ENCODE measurements at places on chromosomes 16 and 17.

DNA sequence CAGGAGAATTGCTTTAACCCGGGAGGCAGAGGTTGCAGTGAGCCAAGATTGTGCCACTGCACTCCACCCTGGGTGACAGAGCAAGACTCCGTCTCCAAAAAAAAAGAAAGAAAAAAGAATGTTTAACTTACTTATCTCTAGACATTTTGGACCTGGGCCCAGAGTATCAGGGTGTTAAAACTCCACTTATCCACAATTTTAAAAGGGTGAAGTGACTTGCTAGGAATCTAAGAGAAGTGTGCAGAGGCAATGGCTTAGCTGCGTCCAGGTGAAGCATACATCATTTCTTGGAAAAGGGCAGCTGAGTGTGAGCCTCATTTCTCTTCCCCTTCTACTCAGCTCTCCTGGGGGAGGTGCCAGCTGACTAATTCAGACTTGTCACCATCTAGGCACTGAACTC lies 25.1 kb downstream of the ALDH3A2 start:
- DNase-seq = no peak

- no peak for DNase-seq
Measured at GRCh38 chr17:55341432-55341831, 76.7 kb downstream of the HLF start.

DNA sequence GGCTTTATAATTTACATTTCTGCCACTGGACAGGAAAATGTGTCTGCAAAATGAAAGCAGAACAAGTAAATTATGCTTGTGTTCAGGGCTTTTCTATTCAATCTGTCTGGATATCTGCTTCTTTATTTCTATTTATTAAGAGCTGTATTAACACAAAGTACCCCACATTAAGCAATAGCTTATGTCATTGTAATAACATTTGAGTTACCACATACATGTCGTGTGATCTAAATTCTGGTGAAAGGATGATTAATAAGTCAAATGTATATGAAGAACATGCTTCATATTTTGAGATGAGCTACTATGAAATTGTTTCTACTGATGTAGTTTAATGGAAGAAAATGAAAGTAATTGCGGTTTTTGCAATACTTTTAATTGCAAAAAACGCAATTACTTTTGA lies 238.2 kb downstream of the KCNJ2 start:
- no peak for DNase-seq

DNA sequence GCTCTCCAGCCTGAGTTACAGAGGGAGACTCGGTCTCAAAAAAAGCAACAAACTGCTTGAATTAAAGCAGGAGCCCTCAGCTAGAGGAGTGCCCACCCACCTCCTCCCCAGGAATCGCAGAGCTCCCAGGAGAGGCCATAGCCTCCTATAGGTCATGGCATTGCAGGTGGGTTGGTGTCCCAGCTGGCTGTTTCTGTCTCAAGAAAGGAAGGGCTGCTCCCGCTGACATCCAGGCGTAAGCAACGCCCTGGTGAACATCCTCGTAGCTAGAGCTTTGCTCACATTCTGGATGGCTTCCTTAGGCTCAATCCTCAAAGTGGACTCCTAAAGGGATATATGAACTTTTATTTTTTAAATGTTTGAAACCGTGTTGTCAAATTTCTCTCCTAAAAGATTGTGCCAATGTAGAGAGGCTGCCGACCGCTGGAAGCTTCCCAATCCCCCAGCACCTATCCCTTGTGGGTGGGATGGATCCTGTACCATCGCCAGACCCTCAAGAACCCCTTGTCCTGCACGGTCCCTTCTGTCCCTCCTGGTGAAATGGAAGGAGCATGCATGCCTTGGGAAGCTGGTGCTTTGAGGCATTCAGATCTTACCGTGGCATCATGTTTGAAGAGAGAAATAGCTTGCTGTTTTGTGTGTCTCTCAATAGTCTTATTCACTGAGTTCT lies 5.9 kb downstream of the NLRC5 start:
- no peak for DNase-seq

DNA sequence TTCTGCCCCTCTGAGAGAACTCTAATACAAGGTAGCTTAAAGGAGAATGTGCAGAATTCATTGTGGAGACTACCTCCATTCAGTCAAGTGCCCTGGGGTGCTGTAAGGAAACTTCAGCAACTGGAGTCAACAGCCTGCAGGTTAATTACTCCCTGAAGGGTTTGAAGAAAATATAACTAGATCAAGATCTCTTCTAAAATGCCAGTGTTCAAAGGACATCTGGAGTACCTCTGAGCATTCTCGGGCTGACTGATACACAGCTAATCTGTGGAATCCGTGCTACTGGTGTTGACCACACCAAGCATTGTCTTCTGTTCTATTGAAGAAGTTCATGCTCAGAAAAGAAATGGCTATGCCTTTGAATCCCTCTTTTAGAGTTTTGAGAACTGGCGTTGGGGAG lies 11.5 kb upstream of the ATXN1L start:
- no peak for DNase-seq

- no peak for DNase-seq
Measured at GRCh38 chr17:1947229-1947742, 77.8 kb downstream of the RTN4RL1 start.

DNA sequence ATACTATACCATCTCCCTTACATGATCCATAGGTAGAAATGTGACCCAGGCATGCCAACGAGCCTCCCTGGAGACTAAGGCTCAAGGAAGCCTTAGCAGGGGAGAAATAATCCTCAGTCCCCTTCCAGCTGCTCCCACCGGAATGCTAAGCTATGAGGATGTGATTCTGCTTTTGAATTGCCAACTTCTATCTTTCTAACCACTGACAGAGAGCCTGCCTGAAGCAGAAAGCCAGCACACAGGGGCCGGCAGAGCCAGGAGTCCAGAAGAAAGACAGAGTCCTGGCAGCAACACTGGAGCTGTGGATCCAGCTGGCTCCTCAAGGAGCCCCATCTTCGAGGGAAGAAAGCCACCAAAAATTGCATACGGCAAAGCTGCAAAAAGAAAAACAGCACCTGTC lies 579.6 kb upstream of the CDH5 start:
- no peak for DNase-seq

GRCh38 chr17:34364751-34365150 lies 1.7 kb upstream of the CCL1 start:
- DNase-seq = no peak

- DNase-seq = no peak
Measured at GRCh38 chr17:31476525-31477416, 85.3 kb downstream of the RAB11FIP4 start.

- no peak for DNase-seq
Measured at GRCh38 chr17:57456622-57457021, 200.3 kb downstream of the MSI2 start.

DNA sequence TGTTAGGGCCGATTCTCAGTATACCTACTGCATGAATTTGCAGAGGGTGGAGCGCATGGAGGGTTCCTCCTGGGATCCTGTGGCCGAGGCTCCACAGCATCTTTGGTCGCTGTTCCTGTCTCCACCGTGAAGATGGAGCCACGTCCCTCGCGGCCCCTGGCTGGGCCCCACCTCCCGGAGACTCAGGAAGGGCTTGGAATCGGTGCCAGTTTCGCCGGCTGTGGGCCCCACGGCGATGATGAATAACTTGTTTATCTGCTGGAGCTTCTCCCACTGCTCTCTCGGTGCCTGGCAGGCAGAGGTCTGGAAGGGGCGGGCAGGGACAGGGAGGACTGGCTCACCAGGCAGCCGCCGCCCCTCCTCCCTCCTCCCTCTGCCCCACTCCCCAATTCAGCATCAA lies 8.1 kb downstream of the SLC5A11 start:
- no peak for DNase-seq

GRCh38 chr17:80773243-80773991 lies 218.2 kb upstream of the CHMP6 start:
- no peak for DNase-seq

- DNase-seq = no peak
Measured at GRCh38 chr16:10387188-10387617, 1.3 kb downstream of the ATF7IP2 start.

DNA sequence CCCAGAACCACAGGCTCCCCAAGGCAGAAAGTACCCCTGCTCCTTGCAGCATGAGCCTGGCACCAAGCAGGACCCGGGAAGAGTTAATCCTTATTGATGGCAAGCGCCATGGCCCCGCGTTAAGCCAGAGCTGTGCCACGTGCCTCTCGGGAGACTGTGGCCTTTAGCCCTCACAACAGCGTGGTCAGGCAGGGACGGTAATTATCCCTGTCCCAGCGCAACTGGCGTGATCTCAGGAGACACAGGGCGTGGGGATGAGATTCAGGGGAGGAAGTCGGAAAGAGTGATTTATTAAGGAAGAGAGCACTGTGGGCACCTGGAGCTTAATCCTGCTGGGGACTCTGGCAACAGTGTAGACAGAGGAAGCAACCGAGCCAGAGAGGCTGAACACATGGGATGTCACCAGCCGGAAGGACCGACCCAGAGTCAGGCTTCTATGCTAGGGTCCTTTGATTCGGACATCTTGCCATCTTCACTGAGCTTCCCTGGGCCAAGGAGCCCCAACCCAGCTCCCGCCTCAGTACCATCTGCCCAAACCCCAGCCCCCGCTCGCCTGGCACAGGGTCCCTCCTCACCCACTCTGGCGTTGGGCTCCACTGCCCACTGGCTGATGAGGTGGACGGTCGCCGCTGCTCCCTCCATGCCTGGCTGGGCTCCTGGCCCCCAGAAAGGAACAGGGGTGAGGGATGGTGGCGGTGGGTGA lies 16.9 kb downstream of the OTOP3 start:
- no peak for DNase-seq

- DNase-seq = peak; percentile 69
Measured at GRCh38 chr17:59001158-59001814, 105.4 kb downstream of the TRIM37 start.

DNA sequence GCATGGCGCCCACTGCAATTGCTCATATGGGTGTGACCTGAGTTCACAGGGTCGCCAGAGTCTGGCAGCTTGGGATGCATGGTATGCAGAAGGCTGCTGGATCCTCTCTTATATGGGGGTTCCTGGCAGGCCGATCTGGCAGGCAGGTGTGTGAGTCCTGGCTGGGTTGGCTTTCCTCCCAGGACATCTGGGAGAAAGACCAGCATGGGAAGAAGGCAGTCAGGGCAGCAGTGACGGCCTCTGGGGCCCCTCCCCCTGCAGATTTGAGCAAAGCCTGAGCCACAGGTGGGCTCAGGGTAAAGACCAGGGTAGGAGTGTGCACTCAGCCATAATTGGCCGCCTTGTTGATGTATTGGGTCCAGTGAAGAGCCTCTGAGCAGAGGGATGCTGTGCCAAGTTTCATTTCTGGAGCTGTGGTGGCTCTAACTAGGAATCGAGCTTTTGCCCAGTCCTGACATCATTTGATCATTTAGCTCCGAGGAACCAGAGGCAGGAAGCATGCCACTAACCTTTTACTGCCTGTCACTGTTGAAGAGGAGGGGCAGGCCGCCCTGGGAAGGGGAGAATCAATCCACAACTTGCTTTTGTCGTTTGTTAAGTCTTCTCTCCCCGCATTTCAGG lies 174.3 kb downstream of the CCDC182 start:
- DNase-seq = no peak

DNA sequence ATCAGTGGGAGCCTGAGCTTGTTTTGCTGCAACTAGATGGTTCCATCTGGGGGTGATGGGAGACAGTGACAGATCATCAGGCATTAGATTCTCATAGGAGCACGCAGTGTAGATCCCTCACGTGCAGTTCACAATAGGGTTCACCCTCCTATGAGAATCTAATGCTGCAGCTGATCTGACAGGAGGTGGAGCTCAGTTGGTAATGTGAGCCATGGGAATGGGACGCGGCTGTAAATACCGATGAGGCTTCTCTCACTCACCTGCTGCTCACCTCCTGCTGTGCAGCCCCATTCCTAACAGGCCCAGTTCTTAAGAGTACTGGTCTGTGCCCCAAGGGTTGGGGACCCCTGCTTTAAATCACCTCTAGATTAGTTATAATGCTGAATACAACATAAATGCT lies 137.5 kb upstream of the PLEKHM1 start:
- DNase-seq = no peak

- no peak for DNase-seq
Measured at GRCh38 chr17:13003454-13003851, 14.4 kb downstream of the ELAC2 start.

DNA sequence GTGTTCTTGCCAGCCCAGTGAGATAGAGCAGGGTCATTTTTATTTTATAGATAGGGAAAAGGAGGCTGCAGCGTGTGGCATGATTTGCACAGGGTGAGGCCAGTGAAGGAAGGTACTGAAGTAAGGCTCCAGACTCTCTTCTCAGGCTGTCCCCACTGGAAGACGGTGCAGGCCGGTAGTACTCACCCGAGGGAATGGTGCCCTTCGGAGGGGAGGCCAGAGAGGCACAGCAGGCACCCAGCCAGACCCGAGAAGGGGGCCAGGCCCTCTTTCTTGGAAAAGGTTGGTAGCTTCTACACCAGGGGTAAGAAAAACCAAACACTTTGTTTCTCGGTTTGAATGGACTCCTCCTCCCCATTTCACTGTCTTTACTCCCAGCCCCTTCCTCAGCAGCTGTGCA lies 288 bp downstream of the ANKRD40CL start:
- no peak for DNase-seq

DNA sequence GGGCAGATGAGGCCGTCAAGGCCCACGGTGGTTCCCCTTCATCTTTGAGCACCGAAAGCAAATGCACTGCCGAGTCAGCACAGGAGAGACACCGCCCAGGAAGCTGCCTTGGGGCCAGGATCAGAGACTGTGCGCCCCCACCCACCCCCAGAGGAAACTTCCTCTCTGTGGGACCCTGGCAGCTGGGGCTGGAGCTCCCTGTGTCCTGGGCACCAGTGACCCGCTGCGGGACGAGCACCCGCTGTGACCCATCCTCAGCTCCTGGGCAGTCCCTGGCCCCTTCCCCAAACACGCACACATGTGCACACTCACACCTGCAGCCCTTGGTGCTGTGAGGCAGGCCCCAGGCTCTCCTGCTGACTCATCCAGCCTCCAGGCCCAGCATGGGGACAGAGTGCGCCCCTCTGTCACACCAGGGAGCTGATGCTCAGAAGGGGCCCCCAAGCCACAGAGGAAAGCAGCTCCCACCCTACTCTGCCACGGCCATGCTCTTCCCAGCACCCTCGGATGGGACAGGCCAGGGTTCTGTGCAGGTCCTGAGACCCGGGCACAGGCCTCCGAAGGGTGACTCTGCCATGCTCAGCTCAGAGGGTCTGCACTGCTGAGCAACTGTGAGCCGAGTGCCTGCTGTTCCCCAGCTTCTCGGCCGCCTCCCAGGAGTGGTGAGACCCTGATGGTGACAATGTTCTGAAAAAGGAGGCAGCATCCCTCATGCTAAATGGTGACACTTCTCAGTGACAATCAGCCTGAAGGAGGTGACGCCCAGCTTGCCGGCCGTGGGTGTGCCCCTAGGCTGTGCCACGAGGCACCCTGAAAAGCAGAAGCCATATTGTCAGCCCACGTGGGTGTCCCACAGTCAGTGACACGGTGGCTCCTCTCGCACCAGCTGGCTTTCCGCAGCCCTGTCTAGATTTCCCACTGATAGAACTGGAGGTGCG lies 3.6 kb downstream of the PIEZO1 start:
- peak; percentile 60 for DNase-seq

- no peak for DNase-seq
Measured at GRCh38 chr16:83715217-83715920, 92.4 kb upstream of the HSBP1 start.

DNA sequence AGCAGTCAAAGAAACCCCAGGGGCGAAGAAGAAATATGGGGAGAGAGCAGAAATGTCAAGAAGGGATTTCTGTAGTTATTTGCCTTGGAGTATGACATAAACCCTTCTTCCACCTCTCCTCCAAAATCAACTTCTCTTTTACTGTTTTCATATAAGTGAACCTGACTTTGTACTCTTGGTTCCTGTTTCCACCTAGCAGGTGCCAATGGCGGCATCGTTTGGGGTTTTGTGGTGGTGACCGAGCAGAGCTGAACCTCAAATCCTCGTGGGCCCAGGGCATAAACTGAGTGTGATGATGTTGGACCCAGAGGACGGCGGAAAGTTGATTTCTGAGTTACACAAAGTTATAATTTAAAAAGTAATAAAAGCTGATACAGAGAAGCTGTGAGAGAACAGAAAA lies 39.6 kb upstream of the PSMD7 start:
- no peak for DNase-seq

Data from activated CD8-positive, alpha-beta memory T cell treated with anti-CD3 and anti-CD28 coated beads, Interleukin-2, amount 50 U/mL, for 4 hours (primary cell).